Fibroblast of the aortic adventitia (primary cell): ENCODE measurements at places on chromosomes 6 and 20. TPM values are rescaled to one million over a fixed set of nuclear protein-coding genes. Genes with fewer than 3 reads are reported as not detected.
A peak's percentile ranks its signal among the peaks of the same experiment; 100 is the strongest.

- DNase-seq: no peak
Observed at GRCh38 chr20:33811776-33812151, 616 bp downstream of the CHMP4B start.

- no peak for DNase-seq
Observed at GRCh38 chr6:118864341-118865099, 29.4 kb upstream of the ASF1A start.

DNA sequence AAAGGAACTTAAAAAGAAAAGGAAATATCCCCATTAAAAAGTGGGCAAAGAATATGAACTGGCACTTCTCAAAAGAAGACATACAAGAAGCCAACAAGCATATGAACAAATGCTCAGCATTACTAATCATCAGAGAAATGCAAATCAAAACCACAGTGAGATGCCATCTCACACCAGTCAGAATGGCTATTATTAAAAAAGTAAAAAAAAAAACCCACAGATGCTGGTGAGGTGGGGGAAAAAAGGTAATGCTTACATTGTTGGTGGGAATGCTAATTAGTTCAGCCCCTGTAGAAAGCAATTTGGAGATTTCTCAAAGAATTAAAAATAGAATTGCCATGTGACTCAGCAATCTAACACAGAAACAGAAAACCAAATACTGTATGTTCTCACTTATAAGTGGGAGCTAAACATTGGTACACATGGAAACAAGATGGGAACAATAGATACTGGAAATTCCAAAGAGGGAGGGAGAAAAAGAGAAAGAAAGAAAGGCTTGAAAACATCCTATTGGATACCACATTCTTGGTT lies 437.1 kb downstream of the GRIK2 start:
- peak; percentile 35 for DNase-seq

DNA sequence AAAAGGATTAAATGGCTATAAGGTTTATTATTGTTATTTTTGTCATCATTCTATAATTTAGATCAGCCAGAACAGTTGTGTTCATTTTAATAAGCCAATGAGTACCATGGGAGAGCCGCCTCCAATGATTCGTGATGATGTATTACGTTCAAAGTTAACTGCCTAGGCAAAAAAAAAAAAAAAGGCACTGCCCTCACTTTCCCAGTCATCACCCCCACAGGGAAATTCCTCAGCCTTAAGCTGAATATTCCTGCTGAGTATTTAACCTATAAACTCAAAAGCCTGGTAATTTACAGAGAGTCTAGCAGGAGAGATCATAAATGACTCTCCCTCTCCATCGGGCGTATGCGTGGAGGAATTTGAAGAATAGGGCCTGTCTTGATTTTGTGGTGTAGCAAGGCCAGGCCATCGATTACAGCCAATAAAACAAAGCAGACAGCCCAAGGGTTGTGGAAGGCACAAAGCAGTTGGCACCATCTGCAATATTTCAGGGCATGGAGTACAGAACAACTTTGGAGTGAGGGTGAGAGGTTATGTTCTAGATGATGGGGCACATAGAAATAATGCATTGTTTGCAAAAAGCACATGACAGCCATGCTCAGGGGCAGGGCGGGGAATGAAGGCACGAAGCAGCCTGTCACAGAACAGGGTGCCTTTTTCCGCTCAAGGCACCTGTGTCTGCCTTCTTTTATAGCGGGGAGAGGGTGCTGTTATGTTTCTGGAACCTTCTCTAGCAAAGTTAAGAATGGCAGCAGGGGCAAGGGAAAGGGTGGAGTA lies 138.2 kb upstream of the DTNBP1 start:
- DNase-seq: no peak

DNA sequence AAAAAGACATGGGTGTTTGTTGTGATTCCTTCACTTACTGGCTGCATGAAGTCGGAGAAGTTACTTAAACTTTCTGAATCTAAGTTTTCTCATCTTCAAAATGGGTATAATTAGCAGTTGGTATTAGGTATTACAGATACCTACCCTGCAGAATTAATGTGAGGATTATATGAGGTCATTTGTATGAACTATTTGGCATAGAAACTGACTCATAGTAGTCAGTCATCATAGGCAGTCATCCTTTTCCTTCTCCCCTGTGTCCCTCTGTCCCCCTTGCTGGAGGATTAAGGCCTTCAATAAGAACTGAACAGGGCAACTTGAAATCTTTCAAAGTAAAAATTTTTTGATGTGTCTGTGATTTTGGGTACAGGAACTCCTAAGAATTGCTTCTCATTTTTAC lies 26.3 kb downstream of the RALGAPB start:
- no peak for DNase-seq

- no peak for DNase-seq
Observed at GRCh38 chr6:35562060-35562459, 49.4 kb upstream of the TULP1 start.

DNA sequence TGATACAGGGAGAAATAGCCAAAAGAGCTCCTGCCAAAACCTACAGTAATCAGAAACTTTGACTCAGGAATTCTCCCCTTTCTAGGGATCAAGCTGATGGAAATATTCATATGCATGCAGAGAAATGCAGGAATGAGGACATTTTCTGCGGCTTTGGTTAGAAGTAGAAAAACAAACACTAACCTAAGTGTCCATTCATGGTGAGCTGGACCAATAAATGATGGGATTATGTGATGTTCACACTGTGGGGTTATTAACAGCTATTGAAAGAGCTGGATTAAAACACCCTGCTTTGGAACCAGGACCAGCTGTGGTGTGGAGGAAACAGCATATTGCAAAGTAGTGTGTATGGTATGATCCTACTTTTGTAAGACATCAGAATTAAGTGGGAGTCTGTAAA lies 143.1 kb downstream of the SYCP2 start:
- DNase-seq: no peak

- DNase-seq: no peak
Observed at GRCh38 chr6:136809091-136809860, 13.1 kb upstream of the PEX7 start.

- peak; percentile 71 for DNase-seq
Observed at GRCh38 chr20:48051794-48052474, 266.7 kb upstream of the SULF2 start.

DNA sequence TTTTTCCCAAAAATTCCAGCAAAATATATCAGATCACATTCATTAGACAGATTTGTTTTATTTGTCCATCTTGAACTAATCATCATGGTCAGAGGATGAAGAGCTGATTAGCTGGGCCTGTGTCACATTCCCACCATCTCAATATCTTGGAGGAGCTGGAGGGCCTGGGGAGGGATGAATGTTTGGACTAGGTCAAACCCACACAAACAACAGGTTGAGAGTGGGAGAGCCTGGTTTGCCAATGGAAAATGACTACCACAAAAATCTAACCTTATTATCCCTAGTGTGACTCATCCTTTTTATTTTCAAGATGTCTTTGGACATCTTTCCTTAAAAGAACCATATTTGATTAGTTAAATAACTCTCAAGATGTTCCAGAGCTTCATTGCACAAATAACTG lies 242.4 kb downstream of the OGFRL1 start:
- DNase-seq: no peak

GRCh38 chr6:126723541-126724170 lies 383.7 kb downstream of the CENPW start:
- DNase-seq: no peak

- no peak for DNase-seq
Observed at GRCh38 chr20:17518339-17519052, 12.7 kb downstream of the BFSP1 start.

- DNase-seq: peak; percentile 32
Observed at GRCh38 chr6:77341058-77341986, 122.0 kb downstream of the HTR1B start.

Gene TRIM31
- not detected in 2 replicates for total RNA-seq

Gene SLA2
- not detected in 2 replicates for total RNA-seq

Gene FAM229B
- total RNA-seq: 19.2 and 32.7 TPM in 2 replicates

Gene CENPW
- 13.7 and 55.9 TPM in 2 replicates for total RNA-seq

Gene SYS1
- 27.9 and 29.4 TPM in 2 replicates for total RNA-seq

Gene SLC26A8
- 0.18 TPM in 1 of 2 replicates, not detected in the other for total RNA-seq

Gene GATA5
- total RNA-seq: 0.08 TPM in 1 of 2 replicates, not detected in the other
